Stimulated activated CD4-positive, alpha-beta T cell treated with anti-CD3 and anti-CD28 coated beads, Interleukin-4, amount 100 ng/mL, for 24 hours (primary cell): ENCODE measurements at places on chromosomes 5 and 9.

DNA sequence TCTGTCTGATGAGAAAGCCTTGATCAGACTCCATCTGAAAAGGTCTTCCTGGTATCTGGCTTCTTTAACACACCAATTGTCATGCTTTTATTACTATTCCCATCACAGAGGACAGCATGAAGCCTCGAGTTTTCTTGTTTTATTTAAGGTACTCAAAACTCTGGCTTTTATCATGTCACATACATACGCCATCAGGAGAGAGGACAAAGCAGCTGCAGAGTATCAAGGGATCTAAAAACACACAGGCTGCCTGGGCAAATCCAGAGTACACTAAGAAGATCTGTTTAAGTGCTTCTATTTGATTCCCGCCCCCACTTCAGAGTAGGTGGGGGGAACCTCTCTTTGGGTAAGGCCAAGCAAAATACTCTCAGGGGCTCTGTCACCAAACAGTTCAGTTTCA is 277.2 kb downstream of the SPOCK1 start:
- DNase-seq, result no peak

DNA sequence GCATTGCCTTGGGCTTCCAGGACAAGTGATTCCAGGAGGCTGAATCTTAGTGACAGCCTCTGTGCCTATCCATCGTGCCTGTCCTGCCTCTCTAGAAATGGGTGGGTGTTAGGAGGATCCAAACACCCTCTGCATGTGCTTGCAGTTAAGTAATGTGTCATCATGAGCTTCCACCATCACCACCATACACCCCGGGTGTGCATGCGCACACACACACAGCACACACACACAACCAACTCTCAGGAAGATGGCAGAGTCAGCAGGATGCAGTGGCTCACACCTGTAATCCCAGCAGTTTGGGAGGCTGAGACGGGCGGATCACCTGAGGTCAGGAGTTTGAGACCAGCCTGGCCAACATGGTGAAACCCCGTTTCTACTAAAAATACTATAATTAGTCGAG is 22.8 kb upstream of the CERCAM start:
- DNase-seq, result no peak

GRCh38 chr5:109529520-109529919 is 119.7 kb upstream of the PJA2 start:
- DNase-seq, result no peak

- no peak for DNase-seq
Observed at GRCh38 chr9:73026375-73026774, 73.5 kb upstream of the ALDH1A1 start.

DNA sequence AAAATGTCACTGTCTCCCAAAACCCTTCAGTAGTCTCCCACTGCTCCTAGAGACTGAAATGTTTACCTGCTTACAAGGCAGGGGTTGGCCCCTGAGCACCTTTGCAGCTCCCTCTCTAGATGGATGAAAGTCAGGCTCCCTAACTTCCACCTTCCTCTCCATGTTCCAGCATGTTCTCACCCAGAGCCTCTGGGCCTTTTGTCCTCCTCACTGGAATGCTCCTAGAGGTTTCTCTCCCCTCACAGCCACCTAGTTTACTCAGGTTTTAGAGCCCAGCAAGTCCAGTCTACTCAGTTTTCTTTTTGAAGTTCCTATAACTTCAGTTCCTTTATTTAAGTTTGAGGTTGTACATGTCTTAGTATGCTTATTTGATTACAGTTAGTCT is 815 bp upstream of the URM1 start:
- no peak for DNase-seq

DNA sequence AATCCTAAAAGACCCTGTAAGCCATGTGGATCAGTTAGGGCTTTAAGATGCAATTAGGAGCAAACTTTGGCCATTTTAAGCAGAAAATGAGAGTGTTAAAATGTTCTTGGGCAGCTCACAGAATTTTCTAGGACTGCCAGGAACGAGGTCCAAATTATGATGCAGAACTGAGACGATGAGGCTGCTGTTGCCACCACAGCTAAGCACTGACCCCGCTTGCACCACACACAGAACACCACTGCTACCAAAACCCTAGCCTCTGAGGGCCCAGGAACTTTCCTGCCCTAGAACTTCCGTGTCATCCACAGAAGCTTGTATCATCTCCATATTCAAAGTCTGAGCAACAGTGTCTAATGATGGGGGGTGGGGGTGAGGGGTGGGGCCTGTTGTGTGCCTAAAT is 41.0 kb upstream of the PCSK1 start:
- DNase-seq, result no peak

DNA sequence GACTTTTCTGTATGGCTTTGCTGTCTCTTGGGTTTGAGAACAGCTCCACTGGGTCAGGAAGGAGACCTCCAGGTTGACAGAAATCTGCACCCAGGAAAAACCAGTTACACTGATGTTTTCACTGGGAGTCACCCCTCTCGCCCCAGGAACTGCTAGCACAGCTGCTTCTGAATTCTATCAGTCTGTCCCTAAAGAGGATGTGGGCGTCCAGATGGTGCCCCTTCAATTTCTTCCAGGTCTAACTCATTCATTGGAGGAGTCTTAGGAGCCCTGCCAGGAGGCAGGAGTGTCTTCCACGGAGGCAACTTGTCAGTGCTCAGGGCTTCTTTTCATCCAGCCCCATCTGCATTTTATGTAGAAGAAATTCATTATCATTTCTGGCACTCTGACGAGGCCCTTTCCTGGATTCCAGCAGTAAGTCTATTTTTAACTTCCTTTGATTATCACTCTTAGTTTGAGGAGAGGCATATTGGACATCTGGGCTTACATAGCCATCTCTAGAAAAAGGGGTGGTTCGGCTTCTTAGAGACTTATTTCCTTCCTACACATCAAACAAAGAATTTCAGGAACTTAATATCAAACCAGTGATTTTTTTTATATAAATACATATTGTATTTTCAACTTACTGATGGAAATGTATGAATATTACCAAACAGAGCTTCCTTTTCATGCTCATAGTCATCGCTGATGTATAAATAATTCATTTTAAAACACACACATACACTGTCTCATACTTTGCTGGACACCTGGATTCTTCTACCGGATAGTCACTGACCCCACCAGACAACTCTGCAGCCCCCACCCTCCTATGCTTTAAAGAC is 148.8 kb downstream of the IRX2 start:
- no peak for DNase-seq

DNA sequence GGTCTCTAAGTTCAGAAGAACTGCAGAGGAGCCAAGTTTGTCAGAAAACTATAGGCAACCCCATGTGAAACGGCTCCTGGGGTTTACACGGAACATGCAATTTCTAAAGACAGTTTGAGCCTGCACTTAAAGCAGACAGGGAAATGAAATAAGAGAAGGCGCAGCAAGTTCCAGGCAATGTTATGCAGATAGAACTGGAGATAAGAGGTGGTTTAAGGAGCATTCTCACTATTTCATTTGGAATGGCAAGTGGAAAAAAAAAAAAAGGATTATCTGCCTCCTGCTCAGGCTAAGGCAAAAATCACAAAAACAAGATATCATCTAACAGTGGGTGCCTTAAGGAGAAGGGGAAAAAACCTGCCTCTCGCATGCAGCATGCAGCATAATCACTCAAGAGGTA is 2252.4 kb downstream of the MAT2B start:
- DNase-seq, result no peak

DNA sequence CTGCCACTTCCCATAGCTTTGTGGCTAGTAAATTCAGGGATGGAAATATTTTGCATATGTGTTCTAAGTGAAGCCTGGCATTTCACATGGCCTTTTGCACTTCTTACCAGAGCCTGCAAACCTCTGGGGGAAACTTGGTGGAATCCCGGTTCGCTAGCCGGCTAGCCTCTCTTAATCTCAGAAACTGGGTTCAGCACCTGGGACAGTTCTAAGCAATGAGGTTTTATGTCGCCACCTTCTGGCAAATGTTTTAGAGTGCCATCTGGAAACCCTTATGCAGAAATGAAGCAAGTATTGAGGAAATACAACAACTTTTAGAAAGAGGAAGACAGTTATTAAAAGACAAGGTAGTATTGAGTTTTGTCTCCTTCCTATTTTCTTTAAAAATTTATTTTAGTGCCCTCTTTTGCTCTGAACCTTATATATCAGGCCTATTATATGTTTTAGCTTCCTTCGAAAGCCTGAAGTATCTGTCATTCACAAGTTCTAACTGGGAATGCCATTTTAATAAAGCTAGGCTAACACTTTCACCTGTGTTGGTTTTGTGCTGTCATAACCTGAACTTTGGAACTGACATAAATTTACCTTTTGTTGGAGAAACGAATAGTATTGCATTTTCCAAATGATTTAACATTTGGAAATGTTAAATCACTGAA is 963 bp upstream of the HTR1A start:
- DNase-seq, result peak; percentile 19

- DNase-seq, result no peak
Observed at GRCh38 chr9:123099042-123099441, 65.6 kb downstream of the GPR21 start.

- DNase-seq, result no peak
Observed at GRCh38 chr9:105690742-105691141, 3.6 kb upstream of the TMEM38B start.

GRCh38 chr5:36389245-36389644 is 87.5 kb upstream of the RANBP3L start:
- DNase-seq, result no peak

GRCh38 chr5:173333925-173334661 is 5.9 kb upstream of the STC2 start:
- DNase-seq, result no peak

DNA sequence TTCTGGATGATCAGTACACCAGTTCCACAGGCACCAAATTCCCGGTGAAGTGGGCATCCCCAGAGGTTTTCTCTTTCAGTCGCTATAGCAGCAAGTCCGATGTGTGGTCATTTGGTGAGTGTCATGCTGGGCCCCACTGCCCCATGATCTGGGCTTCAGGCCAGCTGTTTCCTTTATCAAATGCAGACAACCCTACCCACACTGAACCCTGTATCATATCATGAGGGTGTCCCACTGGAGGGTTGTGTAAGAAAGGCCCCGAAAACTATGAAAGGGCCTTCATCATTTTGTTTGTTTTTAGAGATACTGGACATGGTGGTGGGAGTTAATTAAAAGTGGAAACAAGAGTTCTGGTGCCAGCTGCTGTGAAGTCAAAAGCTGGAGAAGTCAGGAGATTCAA is 20.0 kb upstream of the CYFIP2 start:
- no peak for DNase-seq

DNA sequence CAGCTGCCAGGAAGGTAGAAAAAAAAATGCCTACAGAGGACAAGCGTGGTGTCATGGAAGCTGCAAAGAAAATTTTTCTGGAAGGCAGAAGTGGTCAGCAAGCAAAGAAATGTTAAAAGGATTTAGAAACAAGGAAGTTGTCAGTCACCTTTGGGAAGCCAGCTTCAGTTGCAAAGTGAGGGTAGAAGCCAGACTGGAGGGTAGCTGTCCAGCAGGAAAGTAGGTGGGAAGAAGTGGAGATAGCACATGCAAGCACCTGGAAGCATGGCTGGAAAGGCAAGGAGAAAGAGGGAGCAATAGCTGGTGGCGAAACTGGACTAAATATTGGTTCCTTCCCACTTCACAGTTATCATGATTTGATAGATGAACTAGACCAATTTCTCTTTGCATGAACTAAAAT is 54.3 kb downstream of the ADRB2 start:
- no peak for DNase-seq

GRCh38 chr9:89655990-89656657 is 51.3 kb downstream of the GADD45G start:
- DNase-seq, result no peak
